ENCODE measurements at places on chromosomes 2 and 18.

- DNase-seq: no peak
Measured at GRCh38 chr2:144431392-144431783, 88.5 kb downstream of the ZEB2 start.

DNA sequence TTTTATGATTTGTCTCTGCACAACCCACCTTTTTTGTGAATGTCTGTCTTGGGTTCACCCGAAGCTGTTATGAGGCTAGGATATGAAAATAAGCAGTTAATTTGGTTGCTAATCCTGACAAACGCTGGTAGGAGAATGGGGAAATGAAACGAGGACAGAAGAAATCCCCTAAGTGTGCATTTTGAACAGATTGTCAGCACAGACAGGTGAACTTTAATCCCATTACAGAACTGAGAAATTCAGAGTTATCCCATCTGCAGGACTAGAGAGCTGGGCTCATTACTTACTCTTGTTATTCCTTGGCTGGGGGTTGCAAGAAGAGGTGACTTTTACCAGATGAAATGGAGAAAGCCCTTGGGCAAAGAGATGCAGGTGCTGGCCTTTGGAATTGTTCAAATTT lies 123.3 kb upstream of the NYAP2 start:
- DNase-seq: no peak

DNA sequence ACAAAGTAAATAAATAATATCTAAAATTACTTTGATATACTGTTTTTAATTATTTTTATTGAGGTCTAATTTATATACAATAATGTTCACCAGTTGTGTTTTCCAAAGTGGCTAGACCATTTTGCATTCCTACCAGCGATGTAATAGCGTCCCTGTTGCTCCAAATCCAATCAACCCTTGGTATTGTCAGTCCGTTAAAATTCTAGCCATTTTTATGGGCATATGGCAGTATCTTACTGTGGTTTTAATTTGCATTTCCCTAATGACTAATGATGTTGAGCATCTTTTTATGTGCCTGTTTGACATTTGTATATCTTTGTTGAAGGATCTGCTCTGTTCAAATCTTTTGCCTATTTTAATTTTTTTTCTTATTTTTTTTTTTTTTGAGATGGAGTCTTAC lies 185.0 kb downstream of the PRPF40A start:
- DNase-seq: no peak

GRCh38 chr2:43055086-43055912 lies 171.1 kb downstream of the ZFP36L2 start:
- no peak for DNase-seq

DNA sequence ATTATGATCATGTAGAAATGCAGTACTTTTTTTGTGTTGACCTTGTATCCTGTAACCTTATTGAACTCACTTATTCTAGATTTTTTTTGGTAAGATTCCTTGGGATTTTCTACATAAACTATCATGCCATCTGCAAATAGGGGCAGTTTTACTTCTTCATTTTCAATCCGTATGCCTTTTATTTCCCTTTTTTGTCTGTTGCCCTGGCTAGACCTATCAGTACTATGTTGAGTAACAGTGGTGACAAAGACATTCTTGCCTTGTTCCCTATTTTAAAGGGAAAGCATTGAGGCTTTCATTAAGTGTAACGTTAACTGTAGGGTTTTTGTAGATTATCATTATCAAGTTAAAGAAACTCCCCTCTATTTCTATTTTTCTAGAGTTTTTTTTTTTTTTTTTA lies 92.3 kb downstream of the LYPD1 start:
- DNase-seq: no peak

GRCh38 chr18:48852292-48852691 lies 98.5 kb downstream of the SMAD7 start:
- no peak for DNase-seq

GRCh38 chr2:223922308-223922707 lies 22.8 kb downstream of the WDFY1 start:
- DNase-seq: no peak

DNA sequence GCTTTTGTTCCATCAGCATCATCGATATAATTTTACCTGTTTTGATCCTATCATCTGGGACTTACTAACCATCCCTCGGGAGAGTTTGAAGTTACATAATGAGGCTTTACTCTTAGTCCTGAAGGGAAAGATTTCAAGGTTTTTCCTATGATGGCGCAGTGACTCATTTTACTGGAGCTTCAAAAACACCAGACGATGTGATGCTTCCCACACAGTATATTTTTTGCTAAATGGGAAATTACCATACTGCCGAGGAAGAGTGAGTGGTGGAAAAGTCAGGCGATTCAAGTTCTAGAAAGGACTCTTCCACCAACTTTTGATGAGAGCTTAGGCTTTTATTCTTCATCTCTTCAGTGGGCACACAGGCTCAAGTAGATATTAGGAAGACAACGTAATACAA lies 44.6 kb upstream of the GCG start:
- DNase-seq: no peak

DNA sequence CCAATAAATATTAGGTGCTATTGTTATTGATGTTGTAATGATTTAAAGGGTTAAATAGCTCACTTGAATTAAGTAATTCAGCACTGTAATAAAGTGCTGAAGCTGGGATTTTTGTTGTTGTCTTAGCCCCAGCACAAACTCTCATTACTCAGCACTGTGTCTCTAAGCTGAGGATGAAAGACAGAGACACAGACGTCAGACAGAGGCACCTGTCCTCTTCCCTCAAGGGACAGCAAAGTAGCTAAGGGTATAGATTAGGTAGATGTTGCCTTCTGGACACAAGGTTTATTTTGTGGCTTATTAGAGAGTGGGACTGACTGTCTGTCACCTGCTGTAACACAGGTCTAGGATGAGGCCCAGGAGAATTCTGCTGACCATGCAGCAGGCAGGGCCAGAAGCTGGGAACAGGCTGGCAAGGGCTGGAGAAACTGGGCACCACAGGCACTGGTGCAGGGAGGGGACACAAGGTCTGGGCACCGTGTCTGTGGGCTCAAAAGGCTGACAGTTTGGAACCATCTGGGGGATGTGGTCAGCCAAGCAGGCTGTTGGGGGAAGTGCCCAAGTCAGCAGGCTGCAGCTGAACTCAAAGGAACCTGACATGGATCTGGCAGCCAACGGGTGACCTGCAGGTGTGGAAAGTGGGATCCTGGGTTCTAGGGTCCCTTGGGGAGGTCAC lies 20.0 kb upstream of the PTPN4 start:
- DNase-seq: no peak

GRCh38 chr18:68035774-68036522 lies 519.4 kb upstream of the DSEL start:
- no peak for DNase-seq

DNA sequence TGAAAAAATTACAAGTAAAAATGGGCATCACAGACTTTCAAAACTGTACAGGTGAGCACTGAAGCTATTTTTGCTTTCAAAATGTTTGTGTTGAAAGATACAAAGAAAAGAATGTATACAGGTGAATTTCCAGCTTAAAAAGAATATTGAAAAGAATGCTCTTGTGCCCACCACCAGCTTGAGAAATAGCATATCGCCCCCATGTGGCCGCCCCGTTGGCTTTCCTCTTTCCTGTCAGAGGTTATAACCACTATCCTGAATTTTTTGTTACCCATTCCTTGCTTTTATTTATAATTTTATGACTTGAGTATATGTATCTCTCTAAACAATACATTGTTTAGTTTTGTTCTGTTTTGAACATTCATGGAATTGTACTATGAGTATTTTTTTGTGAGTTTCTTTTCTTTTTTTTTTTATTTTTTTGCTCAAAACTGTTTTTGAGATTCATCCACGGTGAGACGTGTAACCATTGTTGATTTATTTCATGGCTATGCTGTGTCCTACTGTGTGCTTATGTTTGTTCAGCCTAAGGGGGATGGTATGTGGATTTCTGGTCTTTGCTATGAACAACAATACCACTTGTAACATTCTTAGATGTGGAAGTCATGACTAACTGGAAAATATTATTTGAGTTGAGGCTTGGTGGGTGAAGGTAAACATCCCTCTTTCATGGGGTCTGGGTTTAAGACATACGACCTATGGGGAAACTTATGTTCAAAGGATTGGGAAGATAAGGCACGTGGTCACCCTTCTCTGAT lies 11.6 kb downstream of the TRPM8 start:
- DNase-seq: no peak

GRCh38 chr18:39105104-39105503 lies 1539.5 kb upstream of the CELF4 start:
- no peak for DNase-seq

- DNase-seq: no peak
Measured at GRCh38 chr2:241138471-241138870, 10.8 kb downstream of the PASK start.

- no peak for DNase-seq
Measured at GRCh38 chr18:67875060-67875459, 358.5 kb upstream of the DSEL start.

DNA sequence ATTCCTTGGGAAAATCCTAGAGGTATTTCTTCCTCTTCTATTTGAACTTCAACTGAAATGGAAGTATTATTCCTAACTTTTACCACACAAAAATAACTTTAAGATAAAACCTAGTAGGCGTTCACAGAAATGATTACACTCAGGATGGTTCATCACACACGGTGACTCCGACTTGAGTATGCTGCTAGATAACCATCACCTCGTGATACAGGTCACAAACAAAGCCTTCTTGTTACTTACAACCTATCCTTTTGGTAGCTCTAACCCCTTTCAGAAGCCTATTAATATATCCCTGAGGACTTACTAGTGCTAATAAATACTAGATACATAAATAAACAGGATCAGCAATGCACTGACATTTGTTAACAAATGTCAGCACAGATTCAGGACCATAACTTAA lies 101.0 kb upstream of the DNER start:
- DNase-seq: no peak

- no peak for DNase-seq
Measured at GRCh38 chr2:22491442-22491841, 893.5 kb upstream of the KLHL29 start.
